ENCODE measurements at places on chromosomes 6 and 20.

DNA sequence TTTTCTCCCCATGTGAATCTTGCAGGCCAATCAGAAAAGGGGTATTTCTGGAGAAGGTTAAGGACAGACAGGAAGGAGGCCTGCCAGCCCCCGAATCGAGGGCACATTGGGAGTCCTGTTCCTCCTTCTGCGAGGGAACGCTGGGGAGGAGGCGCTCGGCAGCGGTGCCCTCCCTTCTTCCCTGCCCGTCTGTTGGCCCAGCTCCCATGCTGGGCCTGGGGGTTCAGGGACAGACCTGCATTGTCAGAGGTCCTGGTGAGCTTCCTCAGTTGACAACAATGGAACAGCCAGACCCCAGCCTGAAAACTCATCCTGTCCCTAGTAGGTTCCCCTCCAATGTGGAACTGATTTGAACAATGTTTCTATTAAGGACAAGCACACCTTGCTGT, 15.1 kb upstream of the SYNJ2 start:
- DNase-seq, result no peak

- DNase-seq, result no peak
Measured at GRCh38 chr6:11092668-11093375, 812 bp upstream of the SMIM13 start.

DNA sequence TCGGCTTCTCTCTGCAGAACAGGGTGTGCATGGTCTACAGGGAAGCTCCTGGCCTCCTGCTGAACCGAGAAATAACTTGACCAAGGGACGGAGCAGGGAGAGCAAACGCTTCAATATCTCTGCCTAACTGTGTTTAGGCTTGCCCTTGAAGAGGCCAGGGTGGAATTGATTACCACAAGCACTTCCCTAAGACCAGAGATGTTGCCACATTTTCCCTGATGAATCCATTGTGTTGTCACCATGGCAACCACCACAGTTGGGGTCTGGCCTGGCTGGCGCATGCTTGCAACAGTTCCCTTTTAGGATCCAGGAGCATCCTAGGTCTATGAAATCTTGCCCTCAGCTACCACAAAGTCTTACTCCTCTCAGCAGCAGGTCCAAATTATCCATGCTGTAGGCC, 213.5 kb upstream of the SULF2 start:
- DNase-seq, result no peak

- no peak for DNase-seq
Measured at GRCh38 chr6:97129106-97129505, 153.9 kb downstream of the MMS22L start.

GRCh38 chr6:110884321-110884720, 9.7 kb downstream of the AMD1 start:
- DNase-seq, result no peak

DNA sequence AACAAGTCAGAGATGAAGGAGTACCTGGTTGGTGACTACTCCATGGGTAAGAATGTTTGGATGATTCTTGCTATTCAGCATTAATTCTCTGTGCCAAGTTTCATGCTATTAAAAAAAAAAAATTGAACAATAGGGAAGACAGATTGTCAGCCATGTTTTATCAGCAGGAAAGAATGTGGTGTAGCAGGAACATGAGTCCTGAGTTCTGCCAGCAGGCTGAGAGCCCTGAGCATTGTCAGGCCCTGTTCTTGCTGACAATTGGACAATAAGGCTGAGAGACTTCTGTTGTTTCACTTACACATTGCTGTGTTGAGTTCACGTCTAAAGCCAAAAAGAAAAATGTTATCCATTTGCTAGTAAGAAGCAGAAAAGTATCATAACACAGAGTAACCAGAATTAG, 70.4 kb upstream of the SMIM28 start:
- DNase-seq, result no peak

DNA sequence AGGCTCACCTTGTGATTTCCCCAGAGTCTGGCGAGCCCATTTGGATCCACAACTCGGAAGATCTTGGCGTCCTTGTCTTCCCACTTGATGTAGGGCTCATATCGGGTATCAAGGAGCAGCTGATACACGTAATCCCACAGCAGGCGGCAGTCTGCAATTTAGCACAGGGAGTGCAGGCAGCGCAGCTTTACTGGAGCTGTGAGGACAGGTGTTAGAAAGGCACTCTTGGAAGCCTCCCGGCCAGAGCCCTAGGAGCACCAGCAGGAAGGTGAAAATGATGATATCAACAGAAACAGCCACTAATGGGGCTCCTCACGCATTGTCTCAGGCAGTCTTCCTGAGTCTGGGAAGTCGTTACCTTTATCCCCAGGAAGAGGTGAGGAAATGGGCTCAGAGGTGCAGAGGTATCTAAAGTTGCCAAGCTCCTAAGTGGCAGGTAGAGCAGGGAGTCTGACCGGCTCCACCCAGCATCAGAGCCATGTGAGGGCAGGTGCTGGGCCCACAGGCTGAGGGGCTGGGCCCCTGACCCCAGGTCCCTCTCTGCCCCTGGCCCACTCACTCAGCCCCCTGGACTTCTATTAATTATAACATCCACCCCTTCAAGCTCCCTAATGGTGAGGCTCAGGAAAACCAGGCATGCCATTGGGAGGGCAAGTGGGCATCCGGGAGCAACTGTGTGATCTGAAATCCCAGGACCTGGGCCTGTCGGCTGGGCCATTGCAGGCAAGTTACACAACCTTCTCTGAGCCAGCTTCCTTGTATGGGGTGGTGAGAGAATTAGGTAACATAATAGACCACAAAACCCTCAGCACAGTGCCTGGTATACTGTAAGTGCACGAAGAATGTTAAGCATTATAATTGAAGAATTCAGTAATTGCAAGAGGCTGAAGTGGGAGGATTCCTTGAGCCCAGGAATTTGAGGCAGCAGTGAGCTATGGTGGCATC, 18.3 kb downstream of the ETV7 start:
- peak; percentile 53 for DNase-seq

GRCh38 chr6:2157441-2158127, 87.8 kb downstream of the GMDS start:
- no peak for DNase-seq

- DNase-seq, result no peak
Measured at GRCh38 chr20:48844996-48845395, 17.2 kb upstream of the PREX1 start.

DNA sequence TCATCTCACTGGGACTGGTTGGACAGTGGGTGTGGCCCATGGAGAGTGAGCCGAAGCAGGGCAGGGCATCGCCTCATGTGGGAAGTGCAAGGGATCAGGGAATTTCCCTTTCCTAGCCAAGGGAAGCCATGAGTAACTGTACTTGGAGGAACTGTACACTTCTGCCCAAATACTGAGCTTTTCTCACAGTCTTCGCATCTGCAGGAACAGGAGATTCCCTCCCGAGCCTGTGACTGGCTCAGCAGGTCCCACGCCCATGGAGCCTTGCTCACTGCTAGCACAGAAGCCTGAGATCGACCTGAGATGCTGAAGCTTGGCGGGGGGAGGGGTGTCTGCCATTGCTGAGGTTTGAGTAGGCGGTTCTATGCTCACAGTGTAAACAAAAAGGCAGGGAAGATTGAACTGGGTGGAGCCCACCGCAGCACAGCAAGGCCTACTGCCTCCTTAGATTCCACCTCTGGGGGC, 10.4 kb upstream of the CALHM5 start:
- no peak for DNase-seq

Measured in left forelimb (tissue), 1 donor.